GF-D8 (cell line): ENCODE measurements at places on chromosomes 5 and 9.

GRCh38 chr5:3394891-3395599 is 200.6 kb upstream of the IRX1 start:
- no peak for DNase-seq

GRCh38 chr9:95793924-95794828 is 81.3 kb upstream of the ERCC6L2 start:
- no peak for DNase-seq

GRCh38 chr9:96209407-96210271 is 92.3 kb downstream of the HSD17B3 start:
- DNase-seq, result no peak

DNA sequence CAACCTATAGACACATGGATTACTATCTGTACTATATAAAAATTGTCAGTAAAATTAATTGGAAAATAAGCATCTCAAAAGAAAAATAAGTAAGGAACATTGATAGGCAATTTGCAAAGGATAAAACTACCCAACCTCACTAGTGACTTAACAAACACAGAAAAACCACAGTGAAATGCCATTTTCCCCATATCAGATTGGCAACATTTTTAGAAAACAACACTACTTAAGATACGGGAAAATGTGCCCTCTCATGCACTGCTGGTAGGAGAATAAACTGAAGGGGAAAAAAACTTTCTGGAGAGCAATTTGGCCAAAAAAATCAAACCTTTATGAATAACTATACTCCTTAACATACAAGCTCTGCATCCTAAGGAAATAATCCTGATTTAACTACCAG is 254.0 kb downstream of the DEPDC1B start:
- no peak for DNase-seq

DNA sequence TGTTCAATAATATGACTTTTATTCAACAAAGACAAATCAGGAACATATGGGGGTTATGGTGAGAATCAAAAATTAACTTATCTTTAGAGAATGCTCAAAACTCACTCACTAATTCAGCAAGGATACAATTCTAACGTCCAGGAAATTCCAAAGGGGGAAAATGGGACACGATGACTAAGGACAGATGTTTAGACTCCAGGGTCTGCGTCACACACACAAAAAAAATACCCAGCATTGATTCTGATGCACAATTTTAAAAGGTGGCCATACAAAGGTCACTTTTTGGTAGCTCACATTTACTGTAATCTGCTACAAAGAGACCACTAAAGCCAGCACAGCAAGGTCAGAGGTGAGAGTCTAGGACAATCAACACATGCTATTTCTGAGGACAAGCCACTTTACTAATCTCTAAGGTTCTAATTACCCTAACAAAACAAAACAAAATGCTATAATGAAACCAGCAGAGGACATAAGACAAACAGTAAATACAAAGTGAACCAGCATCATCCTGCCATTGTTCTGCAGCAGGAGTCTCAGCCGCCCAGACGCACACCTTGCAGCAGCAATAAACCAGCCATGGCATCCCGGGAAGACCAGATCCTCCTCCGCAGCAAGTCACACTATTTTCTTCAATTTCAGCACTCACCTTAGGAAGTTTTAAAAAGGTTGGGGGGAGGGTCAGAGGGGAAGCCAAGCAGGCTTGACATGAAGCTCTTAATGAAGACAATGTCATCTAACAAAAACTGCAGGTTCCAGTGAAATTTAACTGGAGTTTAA is 57.8 kb downstream of the TTC39B start:
- DNase-seq, result no peak

DNA sequence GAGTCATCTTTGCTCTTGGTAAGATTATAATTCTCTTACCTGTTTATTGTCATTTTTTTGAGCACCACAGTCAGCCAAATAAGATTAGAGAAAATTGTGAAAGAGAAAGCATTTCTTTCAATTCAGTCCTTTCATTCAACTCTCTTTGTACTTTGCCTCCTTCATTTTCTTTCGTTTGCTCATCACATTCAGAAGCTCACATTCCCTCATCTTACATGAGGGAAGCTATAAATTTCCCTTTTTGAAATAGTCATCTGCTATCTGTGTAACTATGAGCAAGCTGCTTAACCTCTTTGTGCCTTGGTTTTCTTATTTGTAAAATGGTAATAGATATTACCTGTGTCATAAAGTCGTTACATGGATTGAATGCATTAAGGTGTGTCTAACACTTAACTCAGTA is 41.4 kb downstream of the PAM start:
- no peak for DNase-seq

GRCh38 chr9:122355336-122355875 is 15.4 kb upstream of the PTGS1 start:
- DNase-seq, result no peak

- DNase-seq, result no peak
Observed at GRCh38 chr5:17295671-17296070, 78.2 kb downstream of the BASP1 start.

DNA sequence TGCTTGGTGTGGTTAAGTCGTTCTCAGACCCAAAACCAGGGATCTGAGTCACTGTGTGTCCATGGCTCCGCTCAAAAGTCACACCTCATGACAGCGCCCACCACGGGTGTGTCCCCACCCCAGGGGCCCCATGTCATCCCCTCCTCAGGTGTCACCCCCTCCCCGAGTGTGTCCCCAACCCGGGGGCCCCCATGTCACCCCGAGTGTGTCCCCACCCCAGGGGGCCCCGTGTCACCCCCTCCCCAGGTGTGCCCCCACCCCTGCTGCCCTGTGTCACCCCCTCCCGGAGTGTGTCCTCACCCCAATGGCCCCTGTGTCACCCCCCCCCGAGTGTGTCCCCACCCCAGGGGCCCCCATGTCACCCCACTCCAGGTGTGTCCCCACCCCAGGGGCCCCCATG is 5.1 kb downstream of the LRRC14B start:
- DNase-seq, result no peak

DNA sequence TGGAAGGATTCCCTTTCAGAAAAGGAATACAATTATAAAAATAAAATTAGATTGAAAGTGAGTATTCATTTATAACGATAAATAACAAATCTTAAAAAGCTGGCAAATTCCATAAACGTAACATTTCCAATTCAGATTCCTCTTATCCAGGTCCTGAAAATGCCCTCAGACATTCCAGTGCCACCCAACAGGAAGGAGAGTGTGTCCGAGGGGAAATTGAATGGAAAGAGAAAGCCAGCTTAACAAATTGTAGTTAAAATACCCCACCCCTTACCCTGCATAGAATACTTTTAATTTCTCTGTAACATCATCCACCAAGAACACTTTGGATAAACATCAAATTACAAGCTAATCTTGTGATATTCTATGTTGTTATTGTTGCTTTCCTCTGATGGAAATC is 72.0 kb downstream of the ARHGEF28 start:
- no peak for DNase-seq

DNA sequence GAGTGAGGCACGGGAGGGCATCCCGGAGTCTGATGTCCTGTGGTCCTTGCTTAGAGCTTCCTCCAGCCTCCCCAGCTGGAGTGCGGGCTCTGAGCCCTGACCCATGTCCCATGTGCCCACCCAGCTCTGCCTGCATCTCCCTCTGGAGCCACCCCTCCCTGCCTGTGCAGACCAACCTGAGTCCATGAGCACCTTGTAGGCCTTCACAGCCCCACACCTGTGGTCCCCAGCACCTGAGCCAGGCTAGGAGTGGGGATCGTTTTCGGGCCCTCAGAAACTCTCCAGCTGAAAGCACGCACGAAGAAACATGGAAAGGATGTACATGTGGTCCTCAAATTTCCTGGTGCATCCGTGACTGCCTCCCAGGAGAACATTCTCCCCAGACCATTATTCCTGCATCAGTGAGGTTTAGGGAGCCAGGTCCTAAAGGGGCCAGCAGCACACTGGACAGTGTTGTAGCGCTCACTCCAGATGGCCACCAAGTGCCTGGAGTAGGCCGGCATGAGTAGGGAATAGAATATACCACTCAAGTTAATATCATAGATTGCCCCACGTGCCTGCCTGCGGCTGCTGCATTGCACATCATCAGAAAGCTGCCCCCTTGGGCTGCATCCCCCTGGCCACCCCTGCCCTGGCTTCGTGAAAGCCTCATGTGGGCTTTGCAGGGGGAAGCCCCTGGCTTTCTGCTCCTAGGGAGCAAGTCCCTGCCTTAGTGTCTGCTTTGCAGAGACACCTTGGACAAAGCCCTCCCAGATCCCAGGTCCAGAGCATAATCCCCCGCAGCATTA is 80.6 kb downstream of the WNK2 start:
- no peak for DNase-seq

DNA sequence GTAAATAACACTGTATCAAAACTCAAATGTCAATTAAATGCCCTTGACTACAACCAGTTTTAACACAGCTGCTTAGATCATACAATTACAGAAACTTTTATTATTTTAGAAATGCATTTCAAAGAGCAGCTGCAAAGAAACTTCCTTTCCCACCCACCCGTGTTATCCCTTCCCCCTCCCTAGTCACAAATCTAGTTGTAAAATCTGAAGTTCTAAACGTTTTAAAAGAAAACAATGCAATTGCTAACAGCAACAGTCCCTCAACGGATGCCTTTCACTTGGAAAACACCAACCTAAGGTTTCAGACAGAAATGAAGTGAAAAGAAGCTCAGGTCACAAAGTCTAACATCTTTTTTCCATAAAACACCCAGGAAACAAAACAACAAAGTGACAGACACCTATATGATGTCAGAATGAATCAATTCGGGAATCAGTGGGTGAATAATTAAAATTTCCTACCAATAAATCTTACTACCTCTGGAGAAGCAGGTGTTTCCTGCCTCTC is 100.3 kb downstream of the FBXW11 start:
- DNase-seq, result no peak

DNA sequence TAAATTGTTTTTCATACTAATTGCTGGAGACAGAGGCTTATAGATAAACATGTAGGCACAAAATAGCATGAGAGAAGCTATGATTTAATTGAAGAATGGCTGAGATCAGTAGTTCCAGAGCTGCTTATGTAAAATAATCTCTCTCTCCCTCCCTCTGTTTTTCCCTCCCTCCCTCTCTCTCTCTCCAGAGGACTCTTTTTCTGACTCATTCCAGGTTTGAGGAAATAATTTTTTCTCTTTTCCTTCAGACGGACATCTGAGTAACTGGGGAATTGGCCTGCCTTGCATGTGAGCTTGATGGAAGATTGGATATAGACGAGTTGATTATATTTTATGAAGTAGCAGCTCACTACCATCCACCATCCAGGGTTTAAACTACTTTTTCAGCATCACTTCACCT is 35.5 kb downstream of the KCTD16 start:
- DNase-seq, result no peak

- no peak for DNase-seq
Observed at GRCh38 chr5:17056141-17056631, 120.1 kb upstream of the MYO10 start.

DNA sequence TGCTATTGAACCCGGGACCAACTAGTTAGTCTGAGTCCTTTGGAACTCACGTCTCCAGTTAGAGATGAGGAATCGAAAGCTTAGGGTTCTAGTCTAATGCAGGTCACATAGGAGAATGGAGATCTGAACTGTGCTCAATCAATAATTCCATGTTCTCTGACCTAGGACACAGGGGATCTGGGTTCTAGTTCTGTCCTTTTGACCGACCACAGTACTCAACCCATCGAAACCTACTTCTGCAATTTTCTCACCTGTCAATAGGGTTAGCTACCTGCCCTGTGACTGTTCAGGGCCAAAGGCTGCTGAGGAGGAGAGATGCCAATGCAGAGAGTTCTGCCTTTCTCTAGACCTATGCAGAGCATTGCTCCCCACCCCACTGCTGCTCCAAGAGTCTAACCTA is 187.7 kb downstream of the CDK5RAP2 start:
- no peak for DNase-seq

DNA sequence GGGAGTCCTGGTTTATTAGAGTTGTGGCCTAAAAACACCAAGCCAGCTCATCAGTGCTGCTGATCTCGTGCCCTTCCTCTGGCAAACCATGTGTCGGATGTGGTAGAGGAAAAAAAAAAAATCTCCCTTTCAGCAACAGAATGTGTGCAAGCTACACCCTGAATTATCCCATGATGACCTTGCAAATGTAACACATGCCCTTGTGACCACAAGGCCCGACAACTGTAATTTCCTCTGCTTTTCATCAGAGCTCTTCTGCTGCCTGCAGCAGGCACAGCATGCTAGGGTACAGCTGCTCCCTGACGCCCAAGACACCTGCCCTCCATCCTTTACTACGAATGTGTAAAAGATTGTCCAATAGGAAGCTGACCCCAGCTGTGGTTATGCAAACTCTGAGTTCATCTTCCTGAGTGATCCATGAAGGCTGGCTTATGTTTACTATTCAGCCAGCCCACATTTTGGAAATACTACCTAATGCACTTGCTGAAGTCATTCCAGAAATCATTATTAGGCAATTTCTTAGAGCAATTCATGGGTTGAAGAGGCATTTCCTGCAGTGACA is 14.6 kb upstream of the BNC2 start:
- DNase-seq, result peak; percentile 97

DNA sequence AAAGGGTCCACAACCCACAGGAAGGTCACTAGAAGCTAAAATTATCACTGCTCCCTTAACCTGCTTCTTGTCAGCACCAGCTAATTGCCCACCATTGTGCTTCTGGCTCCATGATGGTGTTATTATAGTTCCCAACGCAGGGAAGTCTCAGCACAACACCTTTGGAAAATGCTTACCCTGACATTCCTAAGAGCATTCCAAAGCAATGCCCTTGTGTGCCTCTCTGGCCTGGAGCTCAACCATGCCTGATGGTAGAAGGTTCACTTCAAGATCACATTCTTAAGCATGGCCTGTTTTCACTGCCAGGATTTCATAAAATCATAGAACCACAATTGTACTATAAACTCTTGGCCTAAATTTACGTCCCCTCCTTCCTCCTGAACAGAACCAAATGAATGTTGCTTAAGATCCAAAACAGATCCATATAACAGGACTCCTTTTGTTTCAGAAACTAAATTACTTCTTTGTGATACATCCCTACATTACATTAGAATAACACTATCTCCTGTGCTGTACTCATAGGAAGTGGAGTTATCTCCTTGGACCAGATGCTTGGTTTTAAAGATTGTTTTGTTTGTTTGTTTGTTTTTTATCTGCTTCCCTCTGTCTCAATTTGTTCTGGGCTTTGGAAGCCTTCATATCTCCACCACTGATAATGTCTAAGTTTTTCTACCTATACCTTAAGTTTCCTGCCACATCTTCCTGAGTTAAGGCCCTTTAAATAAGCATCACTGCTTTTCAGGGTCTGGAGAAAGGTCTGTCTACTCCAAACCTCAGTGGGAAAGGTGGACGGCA is 32.1 kb downstream of the ARL15 start:
- DNase-seq, result no peak

GRCh38 chr5:149766460-149767280 is 36.6 kb downstream of the PPARGC1B start:
- no peak for DNase-seq

- DNase-seq, result no peak
Observed at GRCh38 chr5:126745259-126745992, 31.5 kb upstream of the LMNB1 start.

DNA sequence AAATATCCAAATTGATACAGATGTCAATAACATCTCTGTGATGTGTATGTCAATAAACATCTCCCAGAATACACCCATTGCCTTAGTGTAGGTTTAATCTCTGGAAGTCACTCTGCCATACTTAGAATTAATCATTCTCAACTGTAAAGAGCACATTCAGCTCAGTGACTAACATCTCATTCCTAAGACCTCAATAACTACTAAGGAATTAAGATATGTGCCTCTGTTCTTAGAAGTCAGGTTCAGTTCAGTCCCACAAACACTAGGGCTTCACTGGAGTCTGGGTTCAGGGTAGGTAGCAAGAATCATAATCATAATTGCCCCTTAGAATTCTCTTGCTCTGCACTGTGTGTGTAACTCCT is 31.7 kb downstream of the UGCG start:
- no peak for DNase-seq

- no peak for DNase-seq
Observed at GRCh38 chr9:121153642-121154041, 48.0 kb downstream of the RAB14 start.

- no peak for DNase-seq
Observed at GRCh38 chr9:76866689-76867088, 39.2 kb downstream of the PRUNE2 start.
